ENCODE measurements at places on chromosomes 7 and 10. TPM values are rescaled to one million over a fixed set of nuclear protein-coding genes. Genes with fewer than 3 reads are reported as not detected.
A peak's percentile ranks its signal among the peaks of the same experiment; 100 is the strongest.

- no peak overlapping the region for H3K27ac ChIP-seq
- no peaks in the 10 kb centered on the region for H3K27me3 ChIP-seq
- H3K4me3 ChIP-seq = no peak overlapping the region
Measured at GRCh38 chr7:28052933-28053332, 127.7 kb downstream of the JAZF1 start.

- H3K27me3 ChIP-seq = no peaks in the 10 kb centered on the region
- H3K36me3 ChIP-seq = no peaks in the 10 kb centered on the region
- H3K27ac ChIP-seq = peak overlapping the region; percentile 17
- DNase-seq = no peak
- peak overlapping the region; percentile 8 for H3K4me3 ChIP-seq
- no peaks in the 10 kb centered on the region for H3K4me1 ChIP-seq
Measured at GRCh38 chr7:94294471-94295131, 100.1 kb upstream of the COL1A2 start.

GRCh38 chr10:126564326-126564888, 106.1 kb downstream of the C10orf90 start:
- DNase-seq = no peak
- peaks cover 3% of the 10 kb centered on the region for H3K4me1 ChIP-seq
- no peaks in the 10 kb centered on the region for H3K27me3 ChIP-seq
- no peak overlapping the region for H3K27ac ChIP-seq
- no peaks in the 10 kb centered on the region for H3K36me3 ChIP-seq
- no peak overlapping the region for H3K4me3 ChIP-seq

- H3K4me3 ChIP-seq = no peak overlapping the region
- peak overlapping the region; percentile 75 for H3K27ac ChIP-seq
- DNase-seq = no peak
- no peaks in the 10 kb centered on the region for H3K27me3 ChIP-seq
- peaks cover 2% of the 10 kb centered on the region for H3K4me1 ChIP-seq
Measured at GRCh38 chr10:114540236-114540635, 117.8 kb downstream of the ABLIM1 start.

GRCh38 chr7:51224811-51225595, 91.6 kb downstream of the COBL start:
- peak overlapping the region; percentile 67 for H3K27ac ChIP-seq
- H3K36me3 ChIP-seq = no peaks in the 10 kb centered on the region
- no peaks in the 10 kb centered on the region for H3K4me1 ChIP-seq
- no peak for DNase-seq
- no peak overlapping the region for H3K4me3 ChIP-seq
- no peaks in the 10 kb centered on the region for H3K27me3 ChIP-seq

GRCh38 chr7:112162142-112162766, 43.9 kb downstream of the DOCK4 start:
- H3K4me3 ChIP-seq = no peak overlapping the region
- H3K27me3 ChIP-seq = no peaks in the 10 kb centered on the region
- H3K36me3 ChIP-seq = no peaks in the 10 kb centered on the region
- peaks cover 4% of the 10 kb centered on the region for H3K4me1 ChIP-seq

DNA sequence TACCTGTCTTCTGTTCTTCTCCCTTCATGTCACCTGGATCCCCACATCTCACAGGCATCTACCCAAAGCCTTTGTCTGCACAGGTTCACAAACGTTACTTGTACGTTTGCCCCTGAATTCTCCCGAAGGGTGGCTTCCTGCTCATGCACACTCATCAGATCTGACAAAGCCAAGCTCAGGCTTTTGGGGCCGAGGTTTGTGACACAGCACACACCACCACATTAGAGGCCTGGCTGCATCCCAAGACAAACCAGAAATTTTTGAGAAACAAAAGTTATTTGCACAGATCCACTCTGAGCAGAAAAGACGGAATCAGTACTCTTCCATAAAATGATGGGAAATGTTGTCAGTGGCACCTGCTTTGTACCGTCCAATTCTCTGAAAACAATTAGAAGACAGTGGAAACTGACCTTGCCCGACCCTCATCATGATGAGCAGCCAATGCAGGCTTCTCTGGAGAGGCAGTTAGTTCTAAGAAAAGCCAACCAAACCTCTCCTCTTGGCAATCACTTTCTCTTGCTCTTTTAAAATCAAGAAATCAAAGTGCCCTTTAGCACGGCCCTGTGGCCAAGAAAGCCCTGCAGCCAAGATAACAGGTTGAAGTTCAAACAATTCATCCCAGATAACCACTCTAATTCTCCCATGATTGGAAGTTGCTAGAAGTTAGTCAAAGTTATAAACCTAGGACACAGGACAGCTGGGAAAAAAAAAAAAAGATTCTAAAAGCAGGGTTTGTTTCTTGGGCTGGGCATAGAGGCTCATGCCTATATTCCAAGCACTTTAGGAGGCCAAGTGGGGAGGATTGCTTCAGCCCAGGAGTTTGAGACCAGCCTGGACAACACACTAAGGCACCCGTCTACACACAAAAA, 13.6 kb upstream of the SVIL start:
- H3K36me3 ChIP-seq = no peaks in the 10 kb centered on the region
- no peaks in the 10 kb centered on the region for H3K4me1 ChIP-seq
- H3K4me3 ChIP-seq = no peak overlapping the region
- no peak for DNase-seq
- H3K27me3 ChIP-seq = no peaks in the 10 kb centered on the region
- H3K27ac ChIP-seq = peak overlapping the region; percentile 75

DNA sequence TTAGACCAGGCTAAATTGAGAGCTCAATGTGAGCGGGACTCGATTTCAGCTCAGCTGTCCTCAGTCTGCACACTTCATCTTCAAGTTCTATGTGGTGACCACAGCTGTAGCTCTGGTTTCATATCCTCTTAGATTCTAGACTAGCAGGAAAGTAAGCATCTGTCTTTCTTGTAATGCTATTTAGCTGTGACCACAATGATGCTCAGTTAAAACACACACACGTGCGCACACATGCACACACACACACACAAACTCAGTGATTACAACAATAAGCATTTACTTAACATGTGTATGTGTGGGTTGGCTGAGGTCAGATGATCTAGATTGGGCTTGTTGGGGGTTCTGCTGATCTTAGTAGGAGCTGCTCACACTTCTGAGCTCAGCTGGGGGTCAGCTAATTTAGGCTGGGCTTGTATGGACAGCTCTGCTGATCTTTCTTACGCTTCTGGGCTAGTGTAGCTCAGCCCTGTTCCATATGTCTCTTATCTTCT, 82.5 kb downstream of the ZNF365 start:
- H3K4me1 ChIP-seq = peaks cover 9% of the 10 kb centered on the region
- DNase-seq = no peak
- no peak overlapping the region for H3K4me3 ChIP-seq
- no peaks in the 10 kb centered on the region for H3K36me3 ChIP-seq
- peak overlapping the region; percentile 73 for H3K27ac ChIP-seq

GRCh38 chr10:69469976-69470375, 18.7 kb downstream of the TSPAN15 start:
- no peaks in the 10 kb centered on the region for H3K27me3 ChIP-seq
- H3K4me3 ChIP-seq = no peak overlapping the region
- no peaks in the 10 kb centered on the region for H3K36me3 ChIP-seq

DNA sequence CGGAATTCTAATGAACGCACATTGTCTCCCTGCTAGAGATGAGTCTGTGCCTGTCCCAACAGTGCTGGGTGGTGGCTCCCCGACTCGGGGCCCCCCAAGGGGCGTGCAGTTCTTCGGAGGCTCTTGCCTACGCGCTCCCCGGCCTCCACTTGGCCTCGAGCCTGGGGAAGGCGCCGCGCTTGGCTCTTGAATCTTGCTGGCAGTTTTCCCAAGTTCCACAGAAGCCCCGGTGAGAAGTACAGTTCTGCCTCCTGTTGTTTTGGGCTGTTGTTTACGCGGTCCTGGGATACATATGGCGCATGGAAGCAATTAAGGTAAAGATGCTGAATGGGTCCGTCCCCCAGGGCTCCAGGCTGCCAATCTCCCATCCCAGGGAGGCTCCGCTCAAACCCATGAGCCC, 32.6 kb upstream of the UNCX start:
- DNase-seq = no peak
- H3K4me3 ChIP-seq = no peak overlapping the region
- no peak overlapping the region for H3K27ac ChIP-seq
- H3K4me1 ChIP-seq = no peaks in the 10 kb centered on the region

- no peak overlapping the region for H3K4me3 ChIP-seq
- H3K27ac ChIP-seq = no peak overlapping the region
- no peaks in the 10 kb centered on the region for H3K36me3 ChIP-seq
- no peaks in the 10 kb centered on the region for H3K4me1 ChIP-seq
- DNase-seq = no peak
- H3K27me3 ChIP-seq = no peaks in the 10 kb centered on the region
Measured at GRCh38 chr7:100061518-100062193, 12.1 kb downstream of the ZSCAN21 start.

GRCh38 chr10:100828738-100829096, 83.3 kb downstream of the PAX2 start:
- DNase-seq = no peak
- H3K27ac ChIP-seq = no peak overlapping the region
- H3K4me3 ChIP-seq = peak overlapping the region; percentile 29
- H3K4me1 ChIP-seq = peaks cover 3% of the 10 kb centered on the region
- peaks cover 8% of the 10 kb centered on the region for H3K27me3 ChIP-seq
- no peaks in the 10 kb centered on the region for H3K36me3 ChIP-seq

- H3K4me1 ChIP-seq = no peaks in the 10 kb centered on the region
- no peak for DNase-seq
- H3K4me3 ChIP-seq = no peak overlapping the region
- peak overlapping the region; percentile 40 for H3K27ac ChIP-seq
- H3K36me3 ChIP-seq = no peaks in the 10 kb centered on the region
- H3K27me3 ChIP-seq = no peaks in the 10 kb centered on the region
Measured at GRCh38 chr10:75654171-75654771, 222.8 kb downstream of the LRMDA start.

DNA sequence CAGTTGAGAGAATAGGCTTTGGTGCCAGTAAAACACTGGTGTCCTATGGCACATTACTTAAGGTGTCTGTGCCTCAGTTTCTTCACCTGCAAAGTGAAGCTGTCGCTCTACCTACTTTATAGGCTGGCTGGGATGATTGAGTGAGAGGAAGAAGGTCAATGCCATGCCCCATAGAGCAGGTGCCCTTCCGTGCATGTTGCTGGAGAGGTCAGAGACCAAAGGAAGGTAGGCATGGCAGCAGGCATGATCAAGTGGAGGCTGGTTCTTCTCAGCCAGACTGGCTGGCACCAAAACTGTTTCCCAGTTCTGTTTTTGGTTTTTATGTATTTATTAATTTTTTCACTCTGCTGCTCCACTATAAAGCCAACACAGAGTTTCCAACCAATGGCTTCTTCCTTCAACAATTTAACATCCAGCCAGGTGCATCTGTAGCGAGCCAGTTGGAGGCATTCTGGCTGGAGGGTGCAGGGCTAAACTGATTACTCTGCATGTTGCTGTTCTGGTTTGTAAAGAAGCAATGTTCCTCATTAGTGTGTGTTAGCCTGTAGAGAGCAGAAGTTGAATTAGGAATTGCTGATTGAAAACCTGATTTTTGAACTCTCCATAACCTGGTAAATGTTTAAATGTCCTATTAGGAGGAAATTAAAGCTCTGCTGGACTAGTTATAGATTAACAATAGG, 144.3 kb upstream of the TNS3 start:
- DNase-seq = no peak
- no peaks in the 10 kb centered on the region for H3K4me1 ChIP-seq
- no peak overlapping the region for H3K4me3 ChIP-seq
- H3K36me3 ChIP-seq = no peaks in the 10 kb centered on the region

GRCh38 chr10:113080925-113081229, 130.8 kb downstream of the TCF7L2 start:
- no peaks in the 10 kb centered on the region for H3K4me1 ChIP-seq
- no peaks in the 10 kb centered on the region for H3K36me3 ChIP-seq
- no peak overlapping the region for H3K4me3 ChIP-seq
- H3K27ac ChIP-seq = peak overlapping the region; percentile 54
- no peak for DNase-seq
- no peaks in the 10 kb centered on the region for H3K27me3 ChIP-seq

GRCh38 chr10:63266391-63267316, 133.5 kb downstream of the NRBF2 start:
- no peaks in the 10 kb centered on the region for H3K4me1 ChIP-seq
- no peak for DNase-seq
- no peaks in the 10 kb centered on the region for H3K36me3 ChIP-seq

DNA sequence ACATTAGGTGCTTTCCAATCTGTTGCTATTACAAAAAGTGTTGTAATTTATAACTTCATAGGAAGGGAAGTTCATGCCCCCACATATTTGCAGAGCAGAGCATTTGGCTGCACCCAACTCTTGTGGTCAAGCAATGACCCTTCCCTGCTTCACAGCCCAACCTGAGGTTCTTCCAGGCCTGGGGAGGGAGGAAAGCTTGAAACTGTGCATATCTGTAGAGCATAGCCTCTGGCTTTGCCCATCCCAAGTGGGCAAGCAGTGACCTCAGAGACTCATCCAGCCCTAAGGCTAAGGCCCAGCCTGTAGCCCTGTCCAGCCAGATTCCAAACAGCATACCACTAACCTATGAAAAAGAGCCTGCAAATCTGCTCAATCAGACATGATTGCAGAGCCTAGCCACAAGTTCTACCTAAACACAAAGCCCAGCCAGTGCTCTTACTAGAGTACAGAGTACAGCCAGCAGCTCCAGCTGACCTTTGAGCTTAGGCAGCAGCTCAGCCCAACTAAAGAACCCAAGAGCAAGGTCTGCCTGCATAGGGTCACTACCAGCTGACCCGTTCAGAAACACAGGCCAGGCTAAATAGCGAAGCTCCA, 14.4 kb upstream of the GSTK1 start:
- H3K4me1 ChIP-seq = no peaks in the 10 kb centered on the region
- DNase-seq = no peak
- no peak overlapping the region for H3K4me3 ChIP-seq
- H3K36me3 ChIP-seq = no peaks in the 10 kb centered on the region
- H3K27ac ChIP-seq = no peak overlapping the region

- H3K27ac ChIP-seq = no peak overlapping the region
- H3K4me1 ChIP-seq = no peaks in the 10 kb centered on the region
- no peak overlapping the region for H3K4me3 ChIP-seq
- no peaks in the 10 kb centered on the region for H3K27me3 ChIP-seq
- DNase-seq = no peak
Measured at GRCh38 chr10:78410046-78410965, 376.6 kb downstream of the RPS24 start.

Gene OR9A2
- total RNA-seq = not detected

Gene RELN
- total RNA-seq = 3.0 TPM

Gene FAM221A
- 13.1 TPM for total RNA-seq

Gene CAPZA2
- total RNA-seq = 117 TPM

Gene CDC14C
- not detected for total RNA-seq

Gene EN2
- total RNA-seq = 0.33 TPM

Gene SMO
- total RNA-seq = 11.8 TPM

Gene LIPN
- not detected for total RNA-seq

Gene ALOX5
- total RNA-seq = 49.0 TPM

Gene C10orf62
- total RNA-seq = 0.33 TPM

Gene STRIP2
- total RNA-seq = 1.9 TPM

Gene MMP21
- 0.33 TPM for total RNA-seq

Gene FGFBP3
- total RNA-seq = 1.1 TPM

Gene CPXM2
- 7.2 TPM for total RNA-seq

Gene SLC13A4
- 0.29 TPM for total RNA-seq

Gene CHPF2
- total RNA-seq = 40.6 TPM

Gene RPP30
- 40.3 TPM for total RNA-seq

Gene EMX2
- total RNA-seq = 0.98 TPM

Gene PON3
- 26.9 TPM for total RNA-seq

Gene TASOR2
- total RNA-seq = 80.5 TPM

Data from breast epithelium (tissue), 4 donors.